ENCODE measurements at places on chromosomes 13 and 19. TPM values are rescaled to one million over a fixed set of nuclear protein-coding genes. Genes with fewer than 3 reads are reported as not detected.

P2RY11 gene
- polyA plus RNA-seq = 2.5 TPM

SERPINE3 gene
- not detected for polyA plus RNA-seq

DMPK gene
- polyA plus RNA-seq = 15.3 TPM

CCL25 gene
- not detected for polyA plus RNA-seq

KLC3 gene
- polyA plus RNA-seq = not detected

HSPB6 gene
- 220 TPM for polyA plus RNA-seq

ERICH6B gene
- not detected for polyA plus RNA-seq

LGALS7B gene
- not detected for polyA plus RNA-seq

OVOL3 gene
- polyA plus RNA-seq = not detected

ARHGAP45 gene
- polyA plus RNA-seq = 3.2 TPM

- no peak for DNase-seq
Observed at GRCh38 chr19:10079031-10079453, 7.1 kb upstream of the SHFL start.

GRCh38 chr13:40440990-40441820 lies 225.2 kb downstream of the FOXO1 start:
- DNase-seq = peak; percentile 34

DNA sequence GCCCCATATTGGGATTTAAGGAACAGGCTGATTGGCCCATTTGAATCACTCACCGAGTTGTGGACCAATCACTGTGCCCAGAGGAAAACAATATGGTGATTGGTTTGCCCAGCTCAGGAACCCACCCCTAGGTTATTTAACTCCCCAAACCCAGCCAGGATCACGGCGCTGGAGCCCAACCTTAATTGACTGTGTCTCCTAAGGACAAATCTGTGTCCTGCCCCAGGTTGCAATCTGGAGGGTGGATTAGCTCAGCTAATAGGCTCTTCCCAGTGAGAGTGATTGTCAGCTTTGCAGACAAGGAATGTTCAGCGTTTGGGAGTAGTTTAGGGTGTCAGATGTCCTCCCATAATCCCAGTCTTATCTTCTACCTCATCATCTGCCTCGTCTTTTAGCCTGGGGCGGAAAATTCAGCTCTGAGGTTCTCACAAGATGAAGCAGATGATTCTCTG lies 3.5 kb upstream of the ZNF358 start:
- no peak for DNase-seq

GRCh38 chr19:7494416-7495098 lies 5.7 kb upstream of the PEX11G start:
- no peak for DNase-seq

DNA sequence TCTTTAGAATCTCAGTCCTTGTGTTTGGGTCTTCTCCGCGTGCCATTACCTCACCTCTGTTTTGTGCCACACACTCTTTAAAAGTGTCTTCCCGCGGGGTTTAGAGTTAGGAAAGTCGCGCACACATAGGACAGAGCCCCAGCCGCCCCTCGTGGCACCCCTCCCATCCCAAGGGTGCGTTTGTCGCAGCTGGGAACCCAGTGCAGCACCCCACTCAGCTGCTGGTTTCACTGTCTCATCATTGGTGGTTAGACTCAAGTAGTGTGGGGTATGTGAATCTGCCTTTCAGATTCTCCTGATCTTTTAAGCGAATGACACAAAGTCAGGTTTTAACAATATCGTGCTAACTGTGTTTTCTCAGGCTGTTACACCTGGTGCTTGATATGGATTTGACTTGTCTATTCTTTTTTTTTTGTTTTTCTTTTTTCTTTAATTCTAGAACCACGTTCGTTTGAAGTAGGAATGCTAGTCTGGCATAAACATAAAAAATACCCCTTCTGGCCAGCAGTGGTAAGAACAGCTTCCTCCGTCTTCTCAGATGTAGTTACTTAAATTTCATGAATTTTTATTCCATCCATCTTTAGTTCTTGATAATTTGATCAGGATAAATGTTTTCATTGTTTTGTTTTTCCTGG lies 19.5 kb upstream of the NDUFS7 start:
- DNase-seq = peak; percentile 31

GRCh38 chr13:40875044-40875443 lies 85.6 kb downstream of the SLC25A15 start:
- peak; percentile 4 for DNase-seq

GRCh38 chr13:49597043-49597641 lies 11.8 kb upstream of the RCBTB1 start:
- no peak for DNase-seq

- DNase-seq = no peak
Observed at GRCh38 chr19:10776900-10777650, 58.9 kb downstream of the TMED1 start.

- DNase-seq = no peak
Observed at GRCh38 chr13:95059306-95059705, 241.9 kb downstream of the ABCC4 start.

DNA sequence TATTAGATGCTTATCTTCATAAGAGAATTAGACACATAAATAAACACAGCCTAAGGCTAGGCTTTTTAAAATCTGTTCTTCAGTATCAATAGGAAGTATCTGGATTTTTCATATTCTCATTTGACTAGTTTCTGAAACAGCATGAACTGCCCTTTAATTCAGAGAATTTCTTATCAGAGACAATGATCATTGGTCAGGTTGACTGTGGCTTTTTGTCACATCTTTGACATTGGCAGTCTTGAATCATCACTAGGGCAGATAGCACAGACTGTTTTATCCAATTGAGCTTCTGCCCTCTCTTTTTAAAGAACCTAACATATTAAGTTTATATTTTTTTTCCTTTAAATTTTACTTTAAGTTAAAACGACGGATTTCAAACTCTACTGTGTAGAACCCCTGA lies 59.6 kb downstream of the DPY19L3 start:
- DNase-seq = no peak

- DNase-seq = no peak
Observed at GRCh38 chr13:77502104-77502720, 33.3 kb upstream of the SCEL start.

DNA sequence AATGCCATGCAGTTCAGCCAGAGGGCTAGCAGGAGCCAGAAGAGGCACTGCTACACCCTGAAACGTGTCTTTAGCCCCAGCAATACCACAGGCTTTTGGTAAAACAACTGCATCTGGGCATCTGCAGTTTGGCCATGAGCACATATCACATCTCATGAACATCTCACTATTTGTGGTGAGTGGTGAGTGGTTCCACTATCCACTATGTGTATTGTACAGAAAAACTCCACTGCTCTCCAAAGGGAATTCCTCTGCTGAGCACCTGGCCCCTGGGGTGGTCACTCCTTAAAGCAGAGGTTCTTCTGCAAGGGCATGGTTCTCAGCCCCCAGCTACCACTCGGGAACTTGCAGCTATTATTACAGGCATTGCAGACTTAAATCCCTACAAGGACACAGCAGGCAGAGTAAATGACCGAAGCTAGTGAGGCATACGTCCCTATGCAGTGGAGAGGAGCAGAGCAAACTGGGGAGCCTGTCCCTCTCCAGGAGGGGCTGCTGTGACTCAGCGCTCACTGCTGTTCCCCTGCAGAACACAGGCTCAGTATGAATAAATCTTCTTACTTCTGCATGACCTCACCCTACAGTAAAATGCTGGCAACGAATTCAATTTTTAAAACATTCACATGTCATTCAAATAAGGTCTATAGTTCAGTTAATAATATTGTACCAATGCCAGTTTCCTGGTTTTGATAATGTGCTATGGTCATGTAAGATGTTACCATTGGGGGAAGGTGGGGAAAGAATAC lies 332.4 kb upstream of the ZNF507 start:
- DNase-seq = no peak

DNA sequence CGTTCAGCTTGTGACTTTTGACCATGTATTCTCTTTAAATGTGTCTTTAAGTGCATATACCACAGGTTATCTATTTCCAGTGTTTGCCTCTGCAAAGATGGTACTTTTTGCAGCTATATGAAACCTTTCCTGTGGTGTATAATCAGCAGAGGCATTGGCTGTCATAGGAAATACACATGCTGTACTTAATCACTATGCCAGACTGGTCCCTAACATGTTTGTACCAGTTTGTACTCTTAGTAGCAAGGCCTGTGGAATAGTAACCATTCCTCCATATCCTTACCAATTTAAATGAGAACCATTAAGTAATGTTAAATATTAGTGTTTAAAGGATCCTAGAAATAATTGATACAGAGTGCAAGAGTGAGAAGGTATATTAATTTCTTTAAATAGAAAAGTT lies 69.8 kb downstream of the CDK8 start:
- DNase-seq = no peak

DNA sequence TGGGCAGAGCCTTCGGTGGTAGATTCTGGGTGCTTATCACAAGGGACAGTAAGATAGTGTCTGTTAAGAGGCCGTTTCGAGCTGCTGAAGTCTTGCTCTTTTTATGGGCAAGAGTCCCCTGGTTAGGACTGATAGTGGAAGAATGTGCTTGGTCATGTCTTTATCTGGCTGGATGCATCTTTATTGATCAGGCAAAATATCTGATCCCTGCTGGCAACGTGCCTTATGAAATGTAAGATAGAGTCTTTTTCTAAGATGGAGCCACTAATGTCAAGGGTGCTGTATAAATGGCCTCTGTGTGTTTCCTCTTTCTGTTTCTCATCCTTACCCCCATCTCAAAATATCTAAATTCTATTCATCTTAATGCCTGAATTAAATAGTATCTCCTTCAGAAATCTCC lies 53.3 kb downstream of the MYO16 start:
- DNase-seq = no peak

- DNase-seq = peak; percentile 70
Observed at GRCh38 chr19:55487924-55488687, at the start of gene SSC5D. Gene SSC5D (plus strand): TSS chr19:55488436. CDS start chr19:55488590, 154 bp downstream.

DNA sequence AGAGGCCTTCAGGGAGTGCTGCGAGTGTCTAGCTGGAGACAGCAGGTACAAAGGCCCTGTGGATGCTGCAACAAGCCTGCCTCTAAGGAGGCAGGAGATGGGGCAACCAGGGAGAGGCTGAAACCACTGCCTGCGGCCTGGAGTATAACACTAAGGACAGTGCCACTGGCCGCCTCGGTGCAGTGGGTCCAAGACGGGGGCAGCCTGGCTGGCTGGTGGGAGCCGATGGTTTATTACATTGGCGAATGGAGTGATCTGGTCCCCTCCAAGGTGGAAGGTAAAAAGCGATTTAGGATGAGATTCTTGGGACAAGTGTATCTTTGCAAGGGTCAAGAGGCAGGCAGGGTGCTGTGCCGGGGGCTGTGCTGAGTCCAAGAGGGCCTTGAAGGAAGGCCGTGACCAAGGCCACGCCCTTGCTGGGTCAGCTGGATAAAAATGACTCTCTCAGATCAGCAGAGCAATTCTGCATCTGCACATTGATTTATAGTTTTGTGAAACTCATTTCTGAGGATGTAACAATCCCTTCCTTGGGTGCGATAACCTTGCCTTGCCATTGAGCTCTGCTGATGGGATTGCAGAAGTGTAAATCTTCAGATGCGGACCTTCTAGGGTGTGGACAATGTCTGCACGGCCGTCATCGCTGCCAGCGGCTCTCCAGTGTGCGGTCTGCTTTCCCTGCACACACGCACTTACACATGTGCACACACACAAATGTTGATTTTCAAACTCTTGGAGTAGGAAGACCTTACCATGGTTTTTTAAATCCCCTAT lies 6.0 kb downstream of the TMEM255B start:
- DNase-seq = no peak

DNA sequence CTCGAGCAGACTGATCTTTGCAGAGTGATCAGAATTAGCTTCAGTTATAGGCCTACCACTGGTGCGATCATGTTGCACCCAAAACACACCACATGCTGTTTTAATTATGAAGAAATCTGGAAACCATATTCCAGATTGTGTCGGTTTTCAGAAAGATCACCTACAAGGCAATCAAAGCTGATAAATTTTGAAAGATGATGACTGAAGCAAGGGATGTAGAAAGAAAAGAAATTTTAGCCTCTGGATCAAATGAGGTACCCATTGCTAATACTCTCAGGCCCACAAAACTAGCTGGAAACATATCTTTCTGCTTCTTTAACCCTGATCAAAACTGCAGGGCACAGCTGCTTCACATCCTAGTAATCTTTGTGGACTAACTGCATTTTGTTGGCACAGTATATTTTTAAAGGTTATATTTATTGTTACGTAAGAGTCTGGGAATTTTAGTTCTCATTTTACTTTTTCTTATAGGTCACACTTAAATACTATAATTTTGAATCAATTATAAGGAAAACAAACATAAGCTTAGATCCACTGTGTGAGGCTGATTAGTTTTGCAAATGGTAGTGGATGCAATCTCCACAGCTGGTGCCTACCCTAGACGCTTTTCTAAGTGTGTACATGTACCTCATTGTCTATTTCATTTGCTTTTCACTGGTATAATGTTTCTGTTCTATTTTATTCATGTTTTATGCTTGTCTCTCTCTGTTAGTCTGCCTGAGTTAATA lies 150.9 kb downstream of the RGCC start:
- no peak for DNase-seq

GRCh38 chr13:46101484-46102254 lies 3.2 kb downstream of the CPB2 start:
- no peak for DNase-seq

GRCh38 chr19:11063434-11063833 lies 25.8 kb upstream of the LDLR start:
- DNase-seq = no peak

- DNase-seq = peak; percentile 24
Observed at GRCh38 chr19:4009990-4010807, 2.7 kb downstream of the PIAS4 start.

DNA sequence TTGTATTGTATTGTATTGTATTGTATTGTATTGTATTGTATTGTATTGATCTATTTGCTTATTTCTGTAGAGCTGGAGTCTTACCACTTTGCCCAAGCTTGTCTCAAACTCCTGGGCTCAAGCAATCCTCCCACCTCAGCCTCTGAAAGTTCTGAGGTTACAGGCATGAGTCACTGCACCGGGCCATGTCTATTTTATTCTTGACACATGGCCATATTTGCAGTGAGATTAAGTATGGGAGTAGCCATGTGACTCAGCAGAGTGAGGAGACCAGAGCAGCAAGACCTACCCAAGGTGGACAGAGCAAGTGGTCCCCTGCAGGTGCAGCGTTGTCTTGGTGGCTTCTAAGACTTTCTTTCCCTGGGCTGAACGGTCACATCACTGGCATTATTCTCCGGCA lies 49.1 kb upstream of the UBAC2 start:
- peak; percentile 84 for DNase-seq

DNA sequence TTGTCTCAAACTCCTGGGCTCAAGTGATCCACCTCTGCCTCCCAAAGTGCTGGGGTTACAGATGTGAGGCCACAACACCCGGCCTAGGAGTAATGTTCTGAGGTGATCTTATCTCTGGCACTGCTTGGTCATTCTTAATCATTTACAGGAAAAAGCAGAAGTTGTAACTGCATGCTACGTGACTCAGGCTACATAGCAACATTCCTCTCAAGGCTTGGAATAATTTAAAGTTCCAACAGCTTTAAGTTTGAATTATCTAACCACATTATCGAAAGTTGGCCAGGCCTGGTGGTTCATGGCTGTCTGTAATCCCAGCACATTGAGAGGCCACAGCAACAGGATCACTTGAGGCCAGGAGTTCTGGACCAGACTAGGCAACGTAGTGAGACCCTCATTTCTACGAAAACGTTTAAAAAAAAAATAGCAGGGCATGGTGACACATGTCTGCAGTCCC lies 3.9 kb upstream of the B9D2 start:
- DNase-seq = peak; percentile 94

GRCh38 chr19:38709671-38710415 lies 34.4 kb downstream of the CAPN12 start:
- no peak for DNase-seq

All from GM23248 (cell line).